H4 (cell line): ENCODE measurements at places on chromosomes 6 and 20. TPM values are rescaled to one million over a fixed set of nuclear protein-coding genes. Genes with fewer than 3 reads are reported as not detected.

GRCh38 chr6:130118236-130118635, 99.9 kb downstream of the L3MBTL3 start:
- DNase-seq = no peak

The LHFPL5 gene
- not detected in 2 replicates for total RNA-seq

The TREML1 gene
- not detected in 2 replicates for total RNA-seq

The GHRH gene
- not detected in 2 replicates for total RNA-seq

DNA sequence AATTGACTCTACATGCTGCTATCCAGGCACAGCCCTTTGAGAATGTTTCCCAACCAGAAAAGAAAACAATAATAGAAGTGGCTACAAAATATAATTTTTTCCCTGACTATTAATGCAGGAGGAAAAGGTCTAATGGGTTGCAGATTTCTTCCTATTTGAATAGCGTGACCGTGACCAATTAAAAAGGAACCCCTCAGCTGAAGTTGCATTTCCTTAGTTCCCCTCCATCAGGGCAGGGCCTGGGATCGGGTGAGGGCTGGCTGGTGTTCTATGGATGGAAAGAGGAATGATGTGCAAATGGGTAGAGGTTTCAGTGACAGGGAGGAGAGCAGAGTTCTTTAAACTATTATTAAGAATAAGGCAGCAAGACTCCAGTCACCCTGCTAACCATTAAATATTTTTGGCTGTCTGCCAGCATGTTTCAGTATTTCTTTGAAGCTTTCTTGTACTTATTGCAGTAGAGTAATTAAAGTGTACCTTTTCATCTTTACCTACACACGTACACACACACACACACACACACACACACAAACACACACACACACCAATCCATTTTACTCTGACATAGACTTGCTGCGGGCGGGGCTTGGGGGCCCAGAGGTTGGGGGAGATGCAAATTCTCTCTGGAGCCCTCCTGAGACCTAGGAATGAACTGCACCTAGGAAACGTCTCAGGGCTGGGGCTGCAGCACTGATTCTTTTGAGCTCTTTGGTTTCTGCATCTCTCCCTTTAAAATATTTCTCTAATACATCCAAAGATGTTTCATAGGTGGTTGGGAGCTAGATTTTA, 154.8 kb upstream of the SLC35B3 start:
- DNase-seq = peak; percentile 19

DNA sequence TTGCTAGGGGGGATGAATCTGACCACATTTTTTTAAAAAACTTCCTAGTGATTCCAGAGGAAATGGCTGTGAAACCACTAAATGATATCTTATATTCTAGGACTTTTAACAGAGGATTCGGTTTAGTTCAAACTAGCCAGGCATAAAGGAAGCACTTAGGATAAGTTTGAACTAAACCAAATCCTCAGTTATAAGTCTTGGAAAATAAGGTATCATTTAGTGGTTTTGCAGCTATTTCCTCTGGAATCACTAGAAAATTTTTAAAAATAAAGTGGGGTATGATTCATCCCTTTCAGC, 327.9 kb upstream of the QKI start:
- no peak for DNase-seq

DNA sequence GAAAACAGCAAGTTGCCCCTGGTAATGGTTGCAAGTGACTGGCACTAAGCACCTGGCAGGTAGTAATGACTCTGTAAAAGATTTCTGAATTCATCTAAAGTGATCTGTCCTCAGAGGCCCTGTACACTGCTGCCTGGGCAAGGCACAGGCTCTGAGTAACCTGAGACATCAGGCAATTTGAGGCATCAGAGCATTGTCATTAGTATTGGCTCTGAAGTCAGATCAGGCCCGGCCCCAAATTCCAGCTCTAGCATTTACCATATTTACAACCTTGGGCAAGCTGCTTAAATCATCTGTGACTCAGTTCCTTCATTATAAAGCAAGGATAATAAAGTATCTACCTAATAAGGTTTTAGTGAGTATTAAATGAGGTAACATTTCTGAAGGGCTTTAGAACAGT, 17.3 kb upstream of the TENT5A start:
- no peak for DNase-seq

The RAB5IF gene
- 215 and 237 TPM in 2 replicates for total RNA-seq

DNA sequence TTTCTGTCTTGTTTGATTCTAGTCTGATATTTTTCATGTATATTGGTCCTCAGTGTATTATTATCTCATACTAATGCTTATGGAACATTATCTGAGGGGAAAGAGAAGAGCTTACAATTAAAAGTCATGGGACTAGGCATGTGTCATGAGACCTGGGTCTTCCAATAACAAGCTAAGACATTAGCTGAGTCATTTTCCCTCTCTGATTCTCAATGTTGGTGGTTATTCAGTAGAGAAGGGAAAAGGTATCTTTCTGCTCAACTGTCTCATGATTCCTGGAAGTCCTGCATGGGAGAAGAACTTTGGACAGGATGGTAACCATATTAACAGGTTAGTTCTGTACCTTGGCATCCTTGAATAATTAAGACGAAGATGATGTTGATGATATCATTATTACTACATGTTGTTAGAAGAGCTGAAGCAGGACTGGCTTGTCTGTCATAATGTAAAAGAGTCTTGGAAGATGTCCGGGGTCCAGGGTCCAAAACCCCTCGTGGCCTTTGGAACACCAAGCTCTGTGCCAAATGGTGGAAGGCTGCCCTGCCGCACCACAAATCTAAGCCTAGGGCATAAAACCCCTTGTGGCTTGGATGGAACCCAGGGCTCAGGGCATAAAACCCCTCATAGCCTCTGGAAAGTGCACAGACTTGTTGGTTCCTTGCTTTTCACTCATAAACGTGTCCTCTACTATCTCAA, 19.1 kb downstream of the TRIM38 start:
- no peak for DNase-seq

GRCh38 chr6:137746264-137746663, 120.8 kb upstream of the TNFAIP3 start:
- no peak for DNase-seq

The NKAIN4 gene
- total RNA-seq = 0.78 TPM in 1 of 2 replicates, not detected in the other

The APMAP gene
- 110 and 115 TPM in 2 replicates for total RNA-seq

- DNase-seq = peak; percentile 48
Observed at GRCh38 chr6:142537612-142538478, 236.0 kb downstream of the ADGRG6 start.

DNA sequence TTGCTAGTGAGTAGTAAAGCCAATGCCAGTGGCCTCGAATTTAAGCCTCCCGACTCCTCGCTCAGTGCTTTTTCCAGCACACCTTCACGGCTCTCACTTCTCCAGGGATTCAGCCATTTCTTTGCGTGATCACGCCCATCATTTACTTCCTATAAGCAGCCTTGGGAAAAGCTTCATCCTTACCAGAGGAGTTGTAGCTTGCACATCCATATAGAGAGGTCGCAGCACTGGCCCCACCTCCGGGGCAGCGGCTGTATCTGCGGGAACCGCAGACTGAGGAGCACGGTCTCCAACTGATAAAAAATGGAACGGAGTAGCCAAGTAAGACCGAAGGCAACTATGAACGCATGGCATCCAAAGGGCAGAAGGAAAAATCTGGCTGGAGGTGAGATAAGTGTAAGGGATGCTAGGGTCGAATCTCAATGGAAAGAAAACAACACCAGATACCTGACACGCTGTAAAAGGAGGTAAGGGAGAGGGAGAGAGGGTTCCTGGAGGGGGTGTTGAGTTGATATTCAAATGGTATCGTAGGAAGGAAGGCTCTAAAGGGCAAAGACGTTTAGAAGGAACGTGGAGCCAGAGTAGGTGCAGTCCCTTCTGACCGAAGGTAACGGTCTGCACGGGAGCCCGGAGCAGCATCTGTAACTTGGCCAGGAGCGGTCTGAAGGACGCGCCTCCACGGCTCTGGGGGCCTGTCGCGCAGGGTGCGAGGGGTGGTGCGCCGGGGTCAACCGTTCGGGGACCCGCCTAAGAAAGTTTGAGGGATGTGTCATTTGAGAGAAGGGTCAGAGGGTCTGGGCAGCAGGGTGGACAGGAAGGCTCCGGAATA, 640 bp downstream of the NFS1 start:
- DNase-seq = no peak

GRCh38 chr6:93496548-93496947, 77.2 kb upstream of the EPHA7 start:
- DNase-seq = no peak

DNA sequence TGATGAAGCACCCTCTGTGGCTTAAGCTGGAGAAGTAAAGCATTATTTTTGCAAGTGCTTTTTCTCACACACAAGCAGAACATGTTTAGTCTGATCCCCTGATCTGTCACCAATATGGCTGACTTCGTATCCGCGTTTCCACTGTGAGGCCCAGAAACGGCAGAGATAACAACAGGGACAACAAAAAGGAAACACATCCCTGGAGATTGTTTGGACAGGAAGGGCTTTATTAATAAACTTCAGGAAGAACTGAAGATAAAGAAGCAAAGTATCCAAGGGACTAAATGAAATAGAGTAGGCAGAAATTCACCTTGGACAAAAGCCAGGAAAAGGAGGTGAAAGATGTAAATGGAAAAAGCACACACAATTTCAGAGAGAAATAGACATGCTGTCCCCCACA, 49.2 kb downstream of the RARS2 start:
- DNase-seq = no peak

DNA sequence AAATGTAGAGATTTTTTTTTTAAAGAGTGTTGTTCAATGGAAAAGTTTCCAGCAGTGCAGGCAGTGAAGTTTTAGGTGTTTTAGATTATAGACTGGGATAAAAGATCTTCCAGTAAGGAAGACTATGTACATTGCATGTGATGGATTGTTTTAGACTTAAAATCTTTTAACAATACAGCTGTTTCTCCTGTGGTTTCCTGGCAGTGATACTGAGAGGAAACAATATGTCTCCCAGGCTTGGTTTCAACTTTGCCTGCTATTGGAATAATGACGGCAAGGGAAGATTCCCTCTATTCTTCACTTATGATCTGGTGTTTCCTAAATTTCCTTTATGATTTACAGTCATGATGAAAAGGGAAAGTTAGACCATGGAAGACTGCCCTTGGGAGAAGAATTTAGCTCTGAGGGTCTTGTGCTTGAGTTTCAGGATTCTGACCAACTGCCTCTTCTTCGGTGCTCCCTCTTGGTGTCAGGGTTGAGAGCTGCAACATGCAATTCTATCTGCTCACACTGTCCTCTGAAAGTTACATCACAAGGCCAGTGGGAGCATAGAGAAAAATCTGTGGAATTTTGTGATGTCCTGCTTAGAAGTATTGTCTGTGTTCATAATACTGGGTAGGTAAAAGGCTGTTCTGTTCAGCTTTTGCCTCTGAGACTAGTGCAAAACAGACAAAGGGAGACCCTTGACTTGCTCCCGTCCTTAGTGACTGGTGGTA, 262.8 kb upstream of the MAN1A1 start:
- no peak for DNase-seq

- DNase-seq = no peak
Observed at GRCh38 chr6:157763904-157764177, 59.2 kb upstream of the SNX9 start.

GRCh38 chr6:47091886-47092668, 49.9 kb upstream of the ADGRF1 start:
- no peak for DNase-seq
